Fibroblast of skin of scalp (primary cell): ENCODE measurements at places on chromosomes 7 and 10.

GRCh38 chr7:16778476-16778875, 24.9 kb downstream of the TSPAN13 start:
- no peak for DNase-seq

- DNase-seq, result no peak
Measured at GRCh38 chr10:73799899-73800559, 11.4 kb downstream of the NDST2 start.

DNA sequence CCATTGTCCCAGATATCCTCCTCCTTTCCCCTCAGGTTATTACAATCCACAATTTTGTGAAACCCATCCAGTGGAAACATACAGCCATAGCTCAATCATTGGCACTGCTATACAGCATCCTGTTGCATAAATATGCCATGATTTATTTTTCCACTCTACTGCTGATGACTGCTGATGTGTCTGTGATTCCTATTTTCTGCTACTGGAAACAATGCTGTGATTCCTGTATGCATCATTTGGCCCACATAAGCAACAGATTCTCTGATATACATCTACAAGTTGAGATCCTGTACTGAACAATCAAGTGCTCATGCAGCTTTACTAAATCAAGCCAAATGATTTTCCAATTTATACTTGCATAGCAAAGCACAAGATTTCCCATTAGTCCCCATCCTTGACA, 39.6 kb downstream of the CUL2 start:
- no peak for DNase-seq

DNA sequence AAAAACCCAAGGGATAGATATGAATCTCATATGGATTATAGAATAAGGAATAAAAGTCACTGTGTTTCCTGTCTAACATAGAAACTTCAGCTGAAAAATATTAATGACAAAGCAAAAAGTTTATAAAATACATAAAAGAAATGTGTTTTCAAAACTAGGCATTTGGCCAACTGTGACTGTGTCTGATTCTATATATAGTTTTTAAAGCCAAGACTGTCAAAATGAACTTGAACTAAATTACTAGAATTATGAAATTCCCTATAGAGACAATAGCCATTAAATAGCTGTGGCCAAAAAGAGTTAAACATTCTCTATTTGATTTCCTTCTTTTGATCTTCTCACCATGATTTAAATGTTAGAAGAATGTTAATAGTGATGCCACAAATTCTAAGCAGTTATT, 311.2 kb upstream of the SEMA3D start:
- DNase-seq, result peak; percentile 69

DNA sequence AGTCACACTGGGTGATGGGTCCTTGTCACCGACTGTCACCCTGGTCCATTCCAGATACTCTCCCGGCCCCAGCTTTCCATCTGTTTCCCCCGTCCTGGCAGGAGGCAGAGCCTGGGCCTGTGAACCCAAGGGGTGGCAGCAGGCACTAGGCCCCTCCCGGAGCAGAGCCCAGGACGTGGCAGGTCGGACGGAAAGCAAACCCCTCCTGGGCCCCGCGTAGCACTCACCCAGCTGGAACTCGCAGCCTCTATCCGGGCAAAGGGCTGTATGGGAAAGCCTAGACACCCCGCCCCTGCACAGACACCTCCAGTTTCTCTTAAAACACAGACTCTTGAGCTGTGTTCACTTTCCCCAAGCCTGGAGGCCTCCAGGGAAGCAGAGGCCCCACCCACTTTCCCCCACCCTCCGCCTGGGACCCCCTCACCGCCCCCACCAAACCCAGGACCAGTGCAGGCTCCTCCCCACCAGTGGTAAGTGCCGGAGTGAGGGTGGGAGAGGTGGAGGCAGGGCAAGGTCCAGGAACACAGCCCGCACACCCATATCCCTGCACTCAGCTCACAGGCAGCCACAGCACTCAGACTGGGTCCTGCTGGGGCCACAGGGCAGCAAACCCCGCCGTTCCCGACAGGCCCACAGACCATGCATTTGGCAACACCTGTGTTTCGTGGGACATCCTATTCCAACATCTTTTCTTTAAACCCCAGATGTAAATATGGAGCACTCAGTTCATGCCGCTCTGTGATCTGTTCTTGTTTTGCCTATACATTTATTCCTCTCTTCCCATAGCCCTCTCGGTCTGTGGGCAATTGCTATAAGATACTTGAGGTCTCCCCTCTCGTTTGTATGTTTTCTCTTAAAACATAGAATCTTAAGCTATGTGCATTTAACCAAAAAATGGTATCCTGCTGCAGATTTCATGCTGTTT, 98.2 kb upstream of the PDGFA start:
- no peak for DNase-seq

DNA sequence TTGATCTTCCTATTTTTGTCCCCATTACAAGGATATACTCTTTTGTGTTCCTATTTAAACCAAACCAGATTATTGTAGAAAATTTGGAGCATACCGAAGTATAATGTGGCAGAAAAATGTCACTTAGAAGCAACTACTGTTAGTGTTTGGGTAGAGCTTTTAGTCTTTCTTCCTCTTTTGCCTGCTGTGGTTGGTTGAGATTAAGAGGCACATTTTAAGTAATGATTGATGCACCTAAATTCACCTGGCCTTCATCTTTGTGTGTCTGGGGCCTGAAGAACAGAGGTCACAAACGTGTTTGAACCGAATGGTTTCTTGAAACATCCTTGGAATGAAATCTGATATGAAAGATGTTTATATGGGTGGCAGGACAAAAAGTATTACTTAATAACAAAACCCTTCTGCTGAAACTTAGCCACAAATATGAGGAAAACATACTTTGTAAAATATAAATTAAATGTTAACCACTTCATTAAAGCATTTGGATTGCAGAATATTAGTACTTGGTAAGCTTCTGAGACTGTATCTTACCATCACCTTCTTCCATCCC, 2.6 kb downstream of the BPGM start:
- DNase-seq, result peak; percentile 28

DNA sequence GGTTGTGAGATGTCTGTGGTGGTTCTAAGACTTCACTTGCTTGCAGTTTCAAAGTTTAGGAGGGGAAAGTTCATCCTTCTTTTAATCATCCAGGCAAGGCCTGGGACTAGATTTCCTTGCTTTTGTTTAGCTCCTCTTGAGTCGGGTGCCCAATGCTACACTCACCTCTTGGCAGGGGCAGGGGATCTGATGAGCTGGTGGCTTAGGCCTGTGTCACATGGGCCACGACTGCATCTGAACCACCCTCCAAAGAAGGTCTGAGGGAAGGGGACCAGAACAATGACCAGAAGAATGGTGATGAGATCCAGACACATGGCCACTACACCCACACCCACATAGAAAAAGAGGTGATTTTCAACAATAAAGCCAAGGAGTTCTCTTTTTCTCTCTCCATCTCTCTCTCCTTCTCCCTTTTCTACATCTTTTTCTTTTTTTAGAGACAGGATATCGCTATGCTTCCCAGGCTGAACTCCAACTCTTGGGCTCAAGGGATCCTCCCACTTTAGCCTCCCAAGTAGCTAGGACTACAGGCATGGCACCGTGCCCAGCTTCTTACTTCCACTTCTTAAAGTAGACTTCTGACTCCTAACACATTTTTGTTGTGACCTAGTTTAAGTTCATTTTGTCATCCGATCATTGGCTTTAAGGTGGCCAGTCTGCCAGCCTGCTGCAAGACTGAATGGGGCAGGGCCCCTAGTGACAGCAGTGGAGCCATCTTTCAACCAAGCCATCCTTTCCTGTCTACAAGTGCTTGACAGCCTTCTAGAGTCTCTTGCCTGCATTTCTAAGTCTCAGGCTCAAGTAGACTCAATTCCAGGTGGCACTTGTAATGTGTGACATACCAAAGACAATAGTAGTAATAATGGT, 350.9 kb downstream of the RNLS start:
- DNase-seq, result peak; percentile 70

DNA sequence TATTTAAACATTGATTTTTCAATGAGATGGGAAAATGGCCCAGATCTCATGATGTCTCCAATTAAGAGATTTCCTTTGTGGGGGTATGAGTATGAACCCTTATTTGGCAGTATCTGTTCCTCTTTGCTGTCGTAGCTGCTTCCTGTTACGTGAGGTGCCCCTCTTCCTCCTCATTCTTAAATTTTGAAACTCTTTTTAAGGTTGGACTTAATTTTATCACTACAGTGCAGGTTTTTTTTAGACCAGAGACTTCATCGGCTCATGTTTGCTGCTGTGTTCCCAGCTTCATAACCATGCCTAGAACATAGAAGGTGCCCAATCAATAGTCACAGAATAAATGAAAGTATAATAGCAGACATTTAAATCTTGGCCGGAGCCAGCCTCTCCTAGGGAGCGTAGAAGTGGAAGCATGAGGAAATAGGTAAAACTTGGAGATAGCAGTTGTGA, 2.4 kb downstream of the MIOS start:
- no peak for DNase-seq

DNA sequence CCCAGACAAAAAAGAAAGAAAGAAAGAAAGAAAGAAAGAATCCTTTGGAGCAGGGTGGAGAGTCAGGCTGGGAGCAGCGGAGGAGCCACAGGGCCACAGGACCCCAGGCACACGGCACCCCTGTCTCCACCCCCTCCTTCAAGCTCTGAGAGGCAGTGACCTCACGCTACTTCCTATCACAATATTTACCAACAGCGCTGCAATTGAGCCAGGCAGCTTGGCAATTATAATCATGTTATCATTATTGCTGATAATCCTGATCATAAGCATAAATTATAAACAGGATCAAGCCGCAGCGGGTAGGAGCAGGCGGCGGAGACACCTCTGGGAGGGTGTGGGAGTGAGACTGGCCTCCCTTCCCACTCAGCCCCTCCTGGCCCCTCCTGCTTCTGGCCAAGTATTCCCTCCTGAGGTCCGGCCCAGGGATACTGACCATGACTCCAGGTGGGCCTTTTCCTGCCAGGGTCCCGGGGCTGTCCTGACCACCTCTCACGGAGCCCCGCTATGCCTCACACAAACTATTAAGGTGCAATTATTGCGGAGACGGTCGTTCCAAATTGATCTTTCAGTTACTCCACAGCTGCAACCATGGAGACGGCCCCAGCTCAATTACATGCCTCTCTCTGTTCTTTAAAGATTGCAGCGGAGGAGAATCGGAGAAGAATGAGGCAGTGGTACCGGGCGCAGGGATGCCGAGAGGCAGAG, 10.0 kb upstream of the GTF2IRD1 start:
- DNase-seq, result no peak

DNA sequence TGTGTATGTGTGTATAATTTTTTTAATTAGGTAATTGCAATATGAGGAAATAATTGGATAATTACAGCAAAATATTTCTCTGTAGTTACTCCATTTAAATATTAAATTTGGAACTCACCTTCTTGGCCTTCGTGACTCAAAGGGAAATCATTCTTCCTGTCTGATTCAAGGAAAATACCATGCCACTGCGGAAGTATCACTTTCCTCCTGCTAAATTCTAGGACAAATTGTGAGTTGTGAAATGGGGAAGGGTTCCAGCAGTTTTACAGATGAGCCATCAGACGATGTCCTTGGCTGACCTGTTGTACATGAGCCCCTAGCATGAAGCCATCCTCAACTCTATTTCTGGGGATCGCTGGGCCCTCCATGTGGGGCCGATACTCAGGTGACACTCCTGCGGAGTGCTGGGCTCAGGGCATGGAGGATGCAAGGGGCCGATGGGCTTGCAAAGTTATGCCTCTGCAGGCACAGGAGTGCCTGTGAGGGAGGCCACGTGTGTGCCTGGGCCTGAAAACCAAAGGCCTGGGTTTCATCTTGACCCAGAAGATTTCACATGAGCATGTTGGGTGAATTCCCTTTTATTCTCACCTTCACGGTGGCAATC, 179.6 kb upstream of the TCERG1L start:
- peak; percentile 7 for DNase-seq

DNA sequence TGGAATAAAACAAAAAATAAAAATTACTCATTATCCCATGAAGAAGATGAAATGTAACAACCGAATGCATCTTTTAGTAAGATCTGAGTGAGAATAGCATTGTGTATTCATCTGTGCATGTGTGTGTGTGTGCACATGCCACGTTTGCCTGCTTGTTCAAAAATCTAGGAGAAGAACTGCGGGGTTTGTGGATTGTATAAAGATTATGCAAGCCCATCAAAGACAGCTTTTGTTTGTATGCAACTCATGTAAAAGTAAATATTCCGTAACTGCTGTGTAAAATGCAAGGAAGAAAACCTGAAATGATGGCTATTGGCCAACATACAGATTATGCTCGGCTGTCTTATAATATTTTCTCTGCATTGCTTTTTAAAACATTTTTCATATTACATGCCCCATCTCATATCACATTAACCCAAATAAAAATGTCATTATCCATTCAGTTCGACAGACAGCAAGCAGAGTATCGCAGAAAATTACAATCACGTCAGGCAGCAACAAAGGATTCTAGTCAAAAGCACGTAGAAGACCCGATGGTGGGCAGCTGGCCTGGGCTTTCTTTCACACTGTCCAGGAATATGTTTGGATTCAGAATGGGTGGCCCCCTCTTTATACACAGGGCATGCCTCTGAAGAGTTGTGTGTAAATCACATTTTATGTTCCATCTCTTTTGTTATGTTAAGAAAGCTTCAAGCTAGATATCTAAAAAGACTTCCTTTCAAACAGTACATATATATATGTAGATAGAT, 114.0 kb downstream of the PARP12 start:
- no peak for DNase-seq

- DNase-seq, result no peak
Measured at GRCh38 chr7:151897161-151897731, 20.3 kb upstream of the PRKAG2 start.

DNA sequence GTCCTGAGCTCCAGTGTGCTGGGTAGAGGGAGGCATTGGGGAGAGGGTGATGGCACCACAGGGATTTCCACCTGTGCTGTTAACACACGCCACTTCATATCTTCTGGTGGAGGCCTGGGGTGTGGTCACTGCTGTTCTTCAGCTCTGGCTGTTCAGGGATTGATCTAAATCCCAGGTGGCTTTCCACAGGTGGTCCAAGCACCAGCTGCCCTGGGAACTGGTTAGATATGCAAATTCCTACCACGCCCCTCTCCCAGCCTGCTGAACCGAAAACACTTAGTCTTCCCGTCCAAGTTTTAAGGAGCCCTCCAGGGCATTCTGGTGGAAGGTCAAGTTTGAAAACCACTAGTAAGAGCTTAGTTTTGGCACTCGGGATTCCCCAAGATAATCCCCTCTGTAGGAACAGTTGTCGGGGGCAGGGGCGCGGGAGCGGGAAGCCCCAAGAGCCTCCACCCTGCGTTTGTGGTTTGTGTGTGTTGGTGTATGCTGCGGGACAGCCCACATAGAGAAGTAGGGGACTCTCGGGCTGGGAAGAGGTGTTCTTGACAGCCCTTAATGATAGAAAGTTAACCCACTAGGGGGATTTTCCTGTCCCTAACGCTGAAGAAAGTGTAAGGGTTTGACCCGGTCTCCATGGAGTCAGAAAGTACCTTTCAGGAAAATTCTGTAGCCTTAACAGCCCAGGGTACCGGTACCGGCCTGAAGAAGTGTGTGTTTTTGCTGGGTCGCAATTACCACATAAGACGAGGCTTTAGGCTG, 5.1 kb downstream of the DEPP1 start:
- DNase-seq, result no peak
